ENCODE measurements at places on chromosomes 4 and X. TPM values are rescaled to one million over a fixed set of nuclear protein-coding genes. Genes with fewer than 3 reads are reported as not detected.
A peak's percentile ranks its signal among the peaks of the same experiment; 100 is the strongest.

Gene ZNF711
- total RNA-seq, result 3.6 TPM

Gene SLC38A5
- total RNA-seq, result 9.7 TPM

- no peak for DNase-seq
These were observed 27.0 kb upstream of the TMEM131L start for GRCh38 chr4:153438916-153439756.

Gene COL4A6
- total RNA-seq, result 1.2 TPM

Gene PPBP
- total RNA-seq, result 10.9 TPM

GRCh38 chrX:4971646-4972045 lies 1257.0 kb downstream of the NLGN4X start:
- DNase-seq, result no peak

- DNase-seq, result no peak
These were observed 12.3 kb downstream of the LRP2BP start for GRCh38 chr4:185383451-185383850.

Gene SCRG1
- 1.5 TPM for total RNA-seq

Gene POU4F2
- not detected for total RNA-seq

Gene APOO
- 38.6 TPM for total RNA-seq

- no peak for DNase-seq
These were observed 4.5 kb downstream of the HPGD start for GRCh38 chr4:174517502-174518445.

Gene AR
- total RNA-seq, result 13.1 TPM

Gene LANCL3
- total RNA-seq, result 0.36 TPM

Gene FAM53A
- total RNA-seq, result 1.9 TPM

- peak; percentile 57 for DNase-seq
These were observed 37.9 kb downstream of the WDR1 start for GRCh38 chr4:10078481-10079233.

Gene SLC2A9
- total RNA-seq, result 7.4 TPM

DNA sequence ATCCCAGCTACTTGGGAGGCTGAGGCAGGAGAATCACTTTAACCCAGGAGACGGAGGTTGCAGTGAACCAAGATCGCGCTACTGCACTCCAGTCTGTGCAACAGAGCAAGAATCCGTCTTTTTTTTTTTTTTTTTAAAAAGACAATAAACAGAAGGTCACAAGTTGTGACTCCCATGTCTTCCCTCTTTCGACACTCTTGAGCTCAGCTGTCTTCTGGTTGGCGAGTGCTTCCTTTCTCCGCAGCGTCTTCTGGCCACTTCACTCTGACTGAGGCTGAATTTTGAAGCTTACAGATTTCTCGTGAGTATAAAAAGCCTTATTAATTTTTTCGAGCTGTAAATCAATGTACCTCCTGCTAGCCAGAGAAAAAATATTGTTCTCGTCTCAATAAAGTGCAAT lies 124.9 kb downstream of the STOX2 start:
- no peak for DNase-seq

DNA sequence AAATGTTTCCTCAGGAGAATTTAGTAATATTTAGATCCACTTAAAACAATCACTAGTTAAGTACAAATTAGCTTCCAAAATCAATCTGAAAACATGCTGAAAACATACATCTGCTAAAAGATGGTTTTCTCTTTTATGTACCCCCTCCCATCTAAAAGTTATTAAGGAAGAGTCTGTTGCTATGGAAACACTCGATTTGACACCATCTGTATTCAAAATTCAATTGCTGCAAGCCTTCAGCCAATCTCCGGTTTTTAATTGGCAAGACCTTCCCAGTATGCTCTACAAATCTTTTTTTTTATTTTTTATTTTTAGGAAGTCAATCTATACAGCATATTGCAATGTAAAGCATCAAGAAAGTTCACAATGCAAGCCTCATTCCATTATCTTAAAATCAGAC lies 639.3 kb upstream of the FTHL17 start:
- no peak for DNase-seq

DNA sequence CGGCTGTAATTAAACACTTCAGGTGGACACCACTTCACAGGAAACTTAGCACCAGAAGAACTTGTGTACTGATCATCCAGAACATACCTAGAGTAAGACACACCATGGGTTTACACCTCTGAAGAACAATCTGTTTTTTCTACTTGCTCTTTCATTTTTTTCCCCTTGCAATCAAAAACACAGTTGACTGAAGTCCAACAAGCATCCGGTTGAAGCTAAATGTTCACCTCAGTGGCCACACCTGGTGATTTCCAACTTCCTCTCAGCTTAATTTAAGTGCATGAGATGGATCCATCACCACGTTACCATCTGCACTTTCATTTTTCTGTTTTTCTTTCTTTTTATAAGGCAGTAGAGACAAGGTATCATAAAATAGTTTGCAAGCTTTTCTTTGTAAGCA lies 4.9 kb upstream of the TXK start:
- DNase-seq, result no peak

GRCh38 chr4:70337886-70338420 lies 3.2 kb downstream of the CABS1 start:
- DNase-seq, result no peak

GRCh38 chrX:101203761-101204351 lies 15.7 kb upstream of the DRP2 start:
- no peak for DNase-seq

DNA sequence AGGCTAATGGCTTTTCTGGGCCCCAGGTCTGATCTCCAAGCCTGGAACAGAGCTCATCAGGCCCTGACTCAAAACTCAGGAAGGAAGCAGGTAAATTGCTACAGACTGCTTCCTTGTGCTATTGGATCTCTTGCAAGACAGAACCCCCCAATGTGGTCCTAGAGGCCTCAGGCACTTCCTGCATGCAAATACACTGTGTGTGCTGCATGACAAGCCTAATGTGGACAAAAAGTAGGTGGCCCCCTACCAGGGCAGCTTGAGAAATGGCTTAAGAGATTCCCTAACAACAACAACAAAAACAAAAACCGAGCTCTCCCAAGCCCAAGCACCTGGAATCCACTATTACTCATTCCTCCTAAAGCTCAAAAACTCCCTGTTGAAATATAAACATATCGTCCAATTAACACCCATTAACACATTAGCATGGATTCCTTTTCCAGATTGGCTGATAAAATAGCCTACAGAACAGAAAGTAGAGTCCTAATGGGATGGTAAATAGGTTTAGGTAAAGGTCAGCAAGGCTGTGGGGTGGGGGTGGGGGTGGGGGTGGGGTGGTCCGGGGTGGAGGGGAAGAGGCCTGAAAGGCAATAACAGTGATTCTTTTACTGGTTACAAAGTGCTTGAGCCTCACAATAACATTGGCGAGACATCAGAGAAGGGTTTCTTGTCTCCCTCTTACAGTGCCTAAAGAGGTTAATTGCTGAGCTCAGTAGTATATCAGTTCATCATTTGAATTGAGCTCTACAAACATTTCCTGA lies 24.1 kb upstream of the FGF16 start:
- DNase-seq, result no peak

Gene ADGRG2
- total RNA-seq, result 5.3 TPM

GRCh38 chrX:111506826-111507225 lies 4.6 kb upstream of the SERTM2 start:
- DNase-seq, result no peak

- no peak for DNase-seq
These were observed 77.4 kb downstream of the ANAPC4 start for GRCh38 chr4:25454476-25454875.

GRCh38 chr4:158729716-158730559 lies 6.7 kb upstream of the PPID start:
- peak; percentile 77 for DNase-seq

DNA sequence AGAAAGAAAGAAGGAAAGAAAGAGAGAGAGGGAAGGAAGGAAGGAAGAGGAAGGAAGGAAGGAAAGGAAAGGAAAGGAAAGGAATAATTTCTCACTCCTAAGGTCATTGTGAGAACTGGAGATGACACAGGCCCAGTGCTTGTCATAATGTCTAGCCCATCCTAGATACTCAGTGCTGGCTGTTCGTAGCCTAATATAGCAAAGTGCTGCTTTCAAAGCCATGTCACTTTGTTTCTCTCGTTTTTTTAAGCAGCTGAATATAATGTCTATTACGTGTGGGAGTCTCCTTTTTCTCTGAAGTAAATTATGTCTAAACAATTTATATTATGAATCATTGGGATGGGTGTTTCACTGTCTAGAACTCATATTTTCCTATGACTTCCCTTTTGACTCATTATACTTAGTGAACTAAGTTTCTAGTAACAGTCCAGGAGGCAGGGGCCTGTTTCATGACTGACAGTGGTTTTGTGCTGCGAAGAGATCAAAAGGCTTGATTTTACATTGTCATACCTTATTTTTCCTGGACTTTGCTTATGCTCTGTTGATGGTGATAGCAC lies 327.0 kb upstream of the ZFP42 start:
- no peak for DNase-seq

Gene CCNA2
- 3.2 TPM for total RNA-seq

DNA sequence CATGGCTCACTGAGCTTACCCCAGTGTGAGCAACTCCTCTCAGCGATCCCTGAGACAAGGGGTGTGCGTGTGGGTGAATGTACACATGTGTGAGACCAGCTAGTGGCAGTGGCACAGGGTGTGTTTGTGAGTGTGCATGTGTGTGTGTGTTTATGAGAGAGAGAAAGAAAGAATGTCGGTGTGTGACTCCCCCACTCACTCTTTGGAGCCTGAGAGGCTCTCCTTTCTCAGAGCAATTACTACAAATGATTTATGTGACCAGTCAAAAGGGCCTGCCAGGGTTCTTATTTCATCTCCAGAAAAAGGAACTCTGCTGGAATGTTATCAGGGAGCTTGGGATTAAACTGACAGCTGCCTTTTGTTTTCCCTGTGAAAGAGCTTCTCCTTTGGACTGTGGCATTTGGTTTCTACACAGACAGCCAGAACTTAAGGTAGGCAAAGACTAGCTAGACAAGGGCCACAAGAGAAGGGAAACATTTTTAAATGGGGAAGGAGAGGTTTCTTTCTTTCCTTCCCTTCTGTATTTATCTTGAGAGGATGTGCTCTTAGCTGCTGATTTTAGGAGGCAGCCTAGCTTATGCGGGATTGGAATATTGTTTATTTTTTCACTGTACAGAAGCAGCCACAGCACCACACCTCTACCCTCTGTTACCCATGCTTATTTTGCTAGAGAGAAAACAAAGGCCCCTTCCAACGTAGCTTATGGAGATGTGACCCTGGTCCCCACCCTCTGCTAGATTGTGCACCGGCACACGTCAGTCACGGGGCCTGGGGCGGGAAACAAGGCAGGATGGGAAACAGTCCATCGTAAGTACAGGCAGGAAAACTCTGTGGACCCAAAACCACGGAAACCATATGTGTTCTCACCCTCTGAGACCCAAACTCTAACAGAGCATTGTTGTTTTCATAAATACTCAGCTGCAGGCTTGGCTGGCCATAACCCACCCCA lies 143.5 kb downstream of the MGST2 start:
- DNase-seq, result no peak

Gene RGN
- 6.0 TPM for total RNA-seq

DNA sequence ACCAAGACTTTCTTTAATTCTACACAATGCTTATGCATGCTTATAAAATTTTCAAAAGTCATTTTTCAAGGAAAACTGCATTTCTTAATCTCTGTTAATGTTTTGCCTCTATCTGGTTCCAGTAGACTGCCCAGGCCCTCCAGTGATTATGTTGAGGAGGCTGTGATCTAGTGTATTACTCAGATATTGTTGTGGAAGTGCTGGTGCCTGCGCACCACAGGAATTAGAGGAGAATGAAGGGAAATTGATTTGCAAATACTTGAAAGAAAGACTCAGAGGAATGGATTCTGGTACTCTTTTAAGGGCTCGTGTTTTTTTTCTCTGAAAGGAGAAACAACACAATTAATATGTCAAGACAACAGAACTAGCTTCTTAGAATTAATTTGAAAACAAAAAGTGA lies 1015.1 kb downstream of the RPA4 start:
- no peak for DNase-seq

DNA sequence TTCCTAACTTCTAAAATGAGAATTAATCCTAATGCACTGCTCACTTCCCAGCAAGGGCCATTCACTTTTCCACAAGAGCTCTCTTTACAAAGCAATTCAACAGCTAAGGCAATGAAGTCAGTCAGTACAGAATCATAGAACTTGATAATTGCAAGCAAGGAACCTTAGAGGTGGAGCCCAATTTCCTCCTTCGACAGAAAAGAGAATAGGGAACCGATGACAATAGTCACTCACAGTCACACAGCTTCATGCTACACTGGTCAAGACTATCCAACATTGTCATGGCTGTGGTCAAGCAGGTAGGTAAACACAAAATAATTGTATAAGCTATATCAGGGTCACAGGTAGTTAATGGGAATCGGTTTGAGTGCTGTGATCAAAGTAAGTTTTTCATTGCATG lies 90.0 kb downstream of the ELOVL6 start:
- DNase-seq, result no peak

All from sciatic nerve (tissue), 2 donors.